NCI-H2171 (cell line): ENCODE measurements at places on chromosomes 4 and X.

- peak; percentile 71 for DNase-seq
Observed at GRCh38 chr4:156193800-156194199, 240.1 kb upstream of the CTSO start.

- peak; percentile 29 for DNase-seq
Observed at GRCh38 chrX:39152106-39152649, 350.9 kb downstream of the MID1IP1 start.

- DNase-seq, result no peak
Observed at GRCh38 chr4:155889031-155889793, 14.3 kb upstream of the TDO2 start.

GRCh38 chr4:153258750-153259149 lies 54.5 kb downstream of the TRIM2 start:
- DNase-seq, result no peak

DNA sequence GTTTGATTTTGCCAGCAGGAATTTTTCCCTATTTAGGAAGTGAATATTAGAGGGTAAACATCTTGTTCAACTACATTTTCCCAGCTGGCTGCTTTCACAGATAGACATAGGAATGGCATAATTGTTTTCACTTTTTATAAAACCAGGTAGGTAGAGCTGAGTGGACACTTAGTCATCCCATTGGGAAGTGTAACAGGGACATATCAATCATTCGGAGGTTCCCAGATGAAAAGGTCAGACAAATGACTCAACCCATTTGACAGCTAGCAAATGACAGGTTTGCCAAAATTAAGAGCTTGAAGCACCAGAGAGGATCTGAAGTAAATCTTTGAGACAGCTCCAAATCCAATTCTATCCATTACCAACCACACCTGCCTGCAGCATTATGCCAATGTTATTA lies 205.3 kb downstream of the SLC39A8 start:
- no peak for DNase-seq

GRCh38 chrX:136215559-136215958 lies 35.6 kb downstream of the MAP7D3 start:
- DNase-seq, result no peak

DNA sequence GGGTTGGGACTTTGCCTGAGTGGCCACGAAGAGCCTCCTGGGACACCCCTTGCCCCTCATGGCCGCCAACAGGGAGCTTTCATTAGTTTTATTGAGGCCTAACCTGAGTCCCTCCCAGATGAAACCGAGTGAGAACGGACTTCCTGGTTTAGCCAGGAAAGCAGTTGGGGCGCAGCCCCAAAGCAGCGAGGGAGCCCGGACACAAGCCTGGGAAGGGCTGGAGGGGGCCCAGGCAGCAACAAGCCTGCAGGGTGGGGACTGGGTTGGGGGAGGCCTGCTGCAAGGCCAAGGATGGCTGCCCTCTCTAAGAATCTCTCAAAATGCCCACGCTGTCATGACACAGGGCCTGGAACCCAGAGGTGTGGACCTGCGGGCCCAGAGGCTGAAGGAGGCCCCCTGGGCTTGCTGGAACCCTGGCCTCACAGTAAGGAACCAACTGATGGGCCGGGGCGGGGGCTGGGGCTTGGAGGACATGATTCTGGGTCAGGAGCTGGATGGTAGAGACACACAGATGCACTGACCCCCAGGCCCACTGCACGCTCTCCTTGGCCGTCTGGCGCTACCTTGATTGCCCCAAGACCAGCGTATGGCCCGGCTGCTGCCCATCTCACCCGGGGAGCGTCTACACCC lies 5.8 kb downstream of the HMX1 start:
- no peak for DNase-seq

DNA sequence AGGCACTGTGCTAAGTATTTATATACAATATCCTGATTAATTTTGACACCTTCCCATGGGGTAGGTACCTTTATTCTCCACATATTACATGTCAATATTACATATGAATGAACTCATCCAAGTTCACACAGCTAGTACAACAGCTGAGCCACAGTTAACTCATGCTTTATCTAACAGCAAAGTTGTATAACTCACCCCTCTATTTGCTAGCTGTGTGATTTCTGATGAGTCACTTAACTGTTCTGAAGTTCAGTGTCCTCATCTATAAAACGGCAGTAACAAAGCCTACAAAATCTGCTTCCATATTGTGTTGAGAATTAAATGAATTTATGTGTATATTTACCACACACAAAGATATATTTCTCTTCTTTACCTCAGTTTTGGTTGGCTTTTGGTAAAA lies 48.2 kb upstream of the KDR start:
- no peak for DNase-seq

- no peak for DNase-seq
Observed at GRCh38 chrX:17710871-17711301, 26.4 kb upstream of the SCML1 start.

GRCh38 chr4:174764105-174764729 lies 64.8 kb downstream of the GLRA3 start:
- DNase-seq, result no peak

- DNase-seq, result no peak
Observed at GRCh38 chr4:162787120-162787519, 379.6 kb downstream of the NAF1 start.

DNA sequence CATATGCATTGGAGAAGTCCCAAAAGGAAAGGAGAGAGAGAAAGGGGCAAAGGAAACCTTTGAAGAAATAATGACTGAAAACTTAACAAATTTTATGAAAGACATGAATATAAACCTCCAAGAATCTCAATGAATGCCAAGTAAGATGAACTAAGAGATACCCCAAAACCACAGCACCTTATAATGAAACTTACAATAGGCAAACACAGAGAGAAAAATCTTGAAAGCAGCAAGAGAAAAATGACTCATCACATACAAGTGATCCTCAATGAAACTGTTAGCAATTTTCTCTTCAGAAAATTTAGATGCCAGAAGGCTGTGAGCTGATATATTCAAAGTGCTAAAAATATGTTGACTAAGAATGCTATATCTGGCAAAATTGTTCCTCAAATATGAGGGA lies 10.1 kb downstream of the SMIM10L2A start:
- DNase-seq, result no peak

GRCh38 chr4:518569-519083 lies 19.6 kb downstream of the PIGG start:
- DNase-seq, result no peak

- DNase-seq, result no peak
Observed at GRCh38 chr4:39614487-39615162, 24.0 kb downstream of the SMIM14 start.

- DNase-seq, result no peak
Observed at GRCh38 chrX:6468706-6469105, 66.2 kb downstream of the VCX3A start.

- peak; percentile 1 for DNase-seq
Observed at GRCh38 chr4:159248384-159249178, 145.7 kb downstream of the RAPGEF2 start.

DNA sequence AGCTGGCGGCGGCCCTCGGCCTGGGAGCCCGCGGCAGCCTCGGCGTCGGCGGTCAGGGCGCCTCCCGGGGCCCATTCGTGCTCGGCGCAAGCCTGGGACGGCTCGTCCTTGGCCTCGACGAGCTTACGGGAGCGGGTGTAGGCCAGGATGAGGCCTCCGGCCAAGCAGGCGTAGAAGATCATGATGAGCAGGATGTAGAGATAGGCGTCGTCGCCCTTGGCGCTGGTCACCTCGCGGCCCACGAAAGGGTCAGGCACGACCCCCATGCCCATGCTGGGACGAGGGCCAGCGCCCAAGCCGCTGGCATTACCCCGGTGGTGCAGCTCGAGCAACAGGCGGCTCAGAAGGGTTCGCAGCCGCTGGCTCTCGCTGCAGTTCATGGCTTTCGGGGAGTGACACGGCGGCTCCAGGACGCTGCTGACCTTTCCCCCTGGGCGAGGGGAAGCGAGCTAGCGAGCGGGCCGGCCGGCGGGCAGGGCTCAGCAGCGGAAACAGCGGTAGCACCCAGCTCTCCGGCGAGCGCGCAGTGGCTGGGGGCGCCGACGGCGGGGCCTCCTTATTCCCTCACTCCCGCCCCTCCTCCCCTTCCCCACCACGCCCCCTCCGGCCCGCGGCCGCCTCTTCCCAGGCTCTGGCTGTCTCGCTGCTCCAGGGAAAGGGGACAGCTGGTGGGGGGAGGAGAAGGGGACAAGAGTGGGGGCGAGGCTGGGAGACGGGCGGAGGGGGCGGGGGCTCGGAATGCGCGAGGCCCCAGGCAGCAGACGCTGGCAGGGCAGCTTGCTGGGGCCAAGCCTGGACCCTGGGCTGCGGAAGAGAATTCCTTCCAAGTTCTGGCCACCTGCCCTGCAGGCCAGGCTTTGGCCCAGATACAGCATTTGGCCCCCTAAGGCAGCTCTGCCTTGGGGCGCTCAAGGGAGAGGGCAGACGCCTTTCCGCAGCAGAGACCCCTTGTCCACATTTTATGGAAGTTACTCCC lies at the start of gene KCNE5:
TSS of gene KCNE5 (minus strand) at position 532 of the 976 bp plus-strand sequence. CDS start at position 380, 152 bp downstream.
- no peak for DNase-seq

- DNase-seq, result no peak
Observed at GRCh38 chrX:39614680-39614998, 483.1 kb downstream of the BCOR start.

DNA sequence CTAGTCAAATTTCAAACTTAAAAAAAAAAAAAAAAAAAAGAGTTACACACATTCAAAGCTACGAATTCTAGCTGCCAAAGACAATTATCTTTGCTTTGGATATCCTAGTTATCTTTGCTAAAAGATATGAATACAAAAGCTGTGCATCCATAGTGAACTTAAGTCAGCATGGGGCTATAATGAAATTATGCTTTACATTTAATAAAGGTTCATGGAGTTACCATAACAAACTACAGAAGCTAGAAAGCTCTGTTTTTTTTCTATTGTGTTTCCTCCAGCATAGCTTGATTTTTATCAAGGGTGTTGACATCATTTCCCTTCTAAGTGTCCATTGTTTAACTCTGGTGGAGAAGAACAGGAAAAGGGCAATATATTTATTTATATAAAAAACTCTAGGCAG lies 234.1 kb downstream of the ANKRD50 start:
- DNase-seq, result no peak

DNA sequence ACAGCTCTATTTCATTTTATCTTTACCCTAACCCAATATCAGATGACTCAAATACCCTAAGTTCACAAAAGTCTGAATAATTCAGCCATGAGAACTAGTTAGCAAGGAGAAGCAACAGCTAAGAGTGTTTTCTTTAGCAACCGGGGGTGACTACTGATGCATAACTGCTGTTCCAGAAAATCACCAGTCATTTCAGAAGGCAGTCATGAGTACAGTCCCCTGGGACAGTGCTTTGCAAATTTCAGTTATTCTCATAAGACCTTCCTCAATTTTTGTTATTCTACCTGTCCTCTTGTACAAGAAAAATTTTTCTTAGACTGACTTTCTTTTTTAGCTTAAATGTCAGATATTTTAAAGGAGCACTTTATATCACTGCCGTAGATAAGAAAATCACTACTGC lies 16.4 kb downstream of the BANK1 start:
- peak; percentile 23 for DNase-seq

DNA sequence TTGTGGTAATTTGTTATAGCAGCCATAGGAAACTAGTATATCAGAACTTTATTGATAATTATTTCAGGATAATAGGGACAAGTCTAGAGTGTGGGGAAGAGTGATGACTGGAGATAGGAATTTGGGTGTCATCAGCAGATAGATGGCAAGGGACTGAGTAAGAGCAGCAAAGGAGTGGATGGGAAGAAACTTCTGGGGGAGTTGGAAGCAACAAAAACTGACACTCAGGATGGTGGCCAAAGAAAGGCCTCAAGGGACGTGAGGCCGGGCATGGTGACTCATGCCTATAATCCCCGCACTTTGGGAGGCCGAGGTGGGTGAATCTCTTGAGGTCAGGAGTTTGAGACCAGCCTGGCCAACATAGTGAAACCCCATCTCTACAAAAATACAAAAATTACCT lies 9.1 kb upstream of the SLC25A5 start:
- DNase-seq, result no peak

GRCh38 chr4:53010318-53010717 lies 148.2 kb downstream of the RASL11B start:
- no peak for DNase-seq

GRCh38 chr4:26106776-26107175 lies 192.8 kb downstream of the SMIM20 start:
- DNase-seq, result no peak

- DNase-seq, result no peak
Observed at GRCh38 chr4:147808447-147808846, 76.6 kb downstream of the ARHGAP10 start.

DNA sequence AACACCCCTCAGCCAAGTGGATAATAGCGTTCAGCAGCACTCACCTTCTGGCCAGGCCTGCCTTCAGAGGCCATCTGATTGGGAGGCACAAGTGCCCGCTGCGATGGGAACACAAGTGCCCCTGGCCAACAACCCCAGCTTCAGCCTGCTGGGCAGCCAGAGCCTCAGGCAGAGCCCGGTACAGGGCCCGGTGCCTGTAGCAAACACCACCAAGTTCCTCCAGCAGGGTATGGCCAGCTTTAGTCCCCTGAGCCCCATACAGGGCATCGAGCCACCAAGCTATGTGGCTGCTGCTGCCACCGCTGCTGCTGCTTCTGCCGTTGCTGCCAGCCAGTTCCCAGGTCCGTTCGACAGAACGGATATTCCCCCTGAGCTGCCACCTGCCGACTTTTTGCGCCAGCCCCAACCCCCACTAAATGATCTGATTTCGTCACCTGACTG lies 55.9 kb upstream of the MTM1 start:
- DNase-seq, result no peak

DNA sequence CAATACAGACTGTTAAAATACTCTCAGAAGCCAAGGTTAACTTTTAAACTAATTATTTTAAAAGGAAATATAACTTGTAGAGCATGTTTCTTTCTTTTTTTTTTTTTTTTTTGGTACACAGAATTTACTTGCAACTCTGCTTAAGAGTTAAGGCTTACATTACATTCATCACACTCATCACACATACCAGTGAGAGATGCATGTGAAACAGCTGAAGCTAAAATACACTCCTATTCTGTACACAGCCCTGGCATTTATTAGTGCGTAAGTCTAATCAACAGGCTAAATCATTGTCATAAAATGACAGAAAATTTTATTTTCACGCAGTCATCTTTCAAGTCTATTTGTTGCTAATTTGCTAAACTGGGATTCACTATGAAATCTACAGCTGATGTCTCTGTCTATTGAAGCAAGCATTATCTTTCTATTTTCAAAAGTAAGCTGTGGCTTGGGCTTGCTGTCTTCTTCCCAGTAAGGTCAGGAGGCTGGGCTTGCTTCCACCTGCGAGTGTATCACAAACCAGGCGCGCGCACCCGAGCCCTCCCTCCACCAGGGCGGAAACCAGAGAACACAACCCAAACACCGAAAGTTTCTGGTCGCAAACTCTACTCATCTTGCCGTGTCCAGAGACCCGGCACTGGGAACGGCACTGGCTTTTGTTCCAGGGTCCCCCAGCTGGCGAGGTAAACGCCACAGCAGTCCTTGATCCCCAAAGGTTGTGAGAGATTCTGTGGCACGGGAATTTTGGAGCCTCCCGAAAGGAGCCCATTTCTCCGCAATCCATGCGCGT lies 3.9 kb downstream of the MAML3 start:
- peak; percentile 41 for DNase-seq

DNA sequence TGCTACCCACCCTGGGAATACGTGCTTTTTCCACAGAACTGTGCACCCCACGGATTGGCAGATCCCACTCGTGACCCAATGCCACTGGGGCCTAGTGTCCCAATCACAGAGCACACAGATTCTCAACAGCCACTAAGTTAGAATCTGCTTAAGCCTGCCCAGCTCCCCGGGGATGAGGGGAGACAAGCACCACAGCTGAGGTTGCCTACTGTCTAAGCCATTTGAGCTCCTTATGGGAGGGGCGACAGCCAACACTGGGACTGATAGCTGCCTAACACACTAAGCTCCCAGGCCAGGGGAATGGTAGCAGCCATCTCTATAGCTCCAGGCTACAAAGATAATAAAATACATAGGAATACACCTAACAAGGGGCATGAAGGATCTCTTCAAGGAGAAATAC lies 93.5 kb upstream of the GUCY1A1 start:
- no peak for DNase-seq

GRCh38 chrX:17072721-17073230 lies 126.3 kb downstream of the REPS2 start:
- no peak for DNase-seq
